ENCODE measurements at places on chromosomes 4 and X.
A peak's percentile ranks its signal among the peaks of the same experiment; 100 is the strongest.

GRCh38 chrX:40179283-40179682, 81.5 kb upstream of the BCOR start:
- no peak for DNase-seq

GRCh38 chr4:2441393-2442174, 22.8 kb downstream of the CFAP99 start:
- DNase-seq, result peak; percentile 98

GRCh38 chrX:121356139-121356849, 308.9 kb downstream of the GLUD2 start:
- DNase-seq, result no peak

- no peak for DNase-seq
These were observed 683.1 kb downstream of the KCTD8 start for GRCh38 chr4:43765514-43765913.
